Vein endothelial cell (primary cell): ENCODE measurements at places on chromosomes 7 and 10. TPM values are rescaled to one million over a fixed set of nuclear protein-coding genes. Genes with fewer than 3 reads are reported as not detected.

Gene TFR2
- total RNA-seq: under 0.01 and 0.38 TPM in 2 replicates

Gene NEUROG3
- not detected in 2 replicates for total RNA-seq

Gene ZNF783
- 6.9 and 9.8 TPM in 2 replicates for total RNA-seq

Gene CHN2
- total RNA-seq: 1.6 and 2.5 TPM in 2 replicates

Gene STAG3
- total RNA-seq: 0.48 and 2.0 TPM in 2 replicates

Gene FANK1
- 2.5 and 3.3 TPM in 2 replicates for total RNA-seq

Gene AKR1B1
- 82.0 and 99.2 TPM in 2 replicates for total RNA-seq

Gene MACC1
- total RNA-seq: not detected in 2 replicates

Gene CADPS2
- 37.6 and 44.3 TPM in 2 replicates for total RNA-seq

Gene PRLHR
- total RNA-seq: not detected in 2 replicates

Gene ADAP1
- total RNA-seq: 0.65 and 1.4 TPM in 2 replicates

Gene PLXNA4
- total RNA-seq: 33.2 and 50.6 TPM in 2 replicates
